ENCODE measurements at places on chromosomes 5 and 9.

- DNase-seq, result peak; percentile 68
These were observed 55.1 kb downstream of the ABCA1 start for GRCh38 chr9:104872656-104873488.

GRCh38 chr9:130741831-130742449 is 48.4 kb downstream of the EXOSC2 start:
- DNase-seq, result no peak

- DNase-seq, result no peak
These were observed 16.2 kb downstream of the TRPM3 start for GRCh38 chr9:71105192-71105591.

GRCh38 chr5:177471610-177472356 is 1.7 kb downstream of the DBN1 start:
- no peak for DNase-seq

GRCh38 chr5:160903551-160903950 is 51.5 kb upstream of the ATP10B start:
- DNase-seq, result no peak

All from AG04450 (cell line).